ENCODE measurements at places on chromosomes 16 and 17.
A peak's percentile ranks its signal among the peaks of the same experiment; 100 is the strongest.

- DNase-seq, result no peak
Measured at GRCh38 chr16:3532741-3533140, 31.9 kb downstream of the CLUAP1 start.

DNA sequence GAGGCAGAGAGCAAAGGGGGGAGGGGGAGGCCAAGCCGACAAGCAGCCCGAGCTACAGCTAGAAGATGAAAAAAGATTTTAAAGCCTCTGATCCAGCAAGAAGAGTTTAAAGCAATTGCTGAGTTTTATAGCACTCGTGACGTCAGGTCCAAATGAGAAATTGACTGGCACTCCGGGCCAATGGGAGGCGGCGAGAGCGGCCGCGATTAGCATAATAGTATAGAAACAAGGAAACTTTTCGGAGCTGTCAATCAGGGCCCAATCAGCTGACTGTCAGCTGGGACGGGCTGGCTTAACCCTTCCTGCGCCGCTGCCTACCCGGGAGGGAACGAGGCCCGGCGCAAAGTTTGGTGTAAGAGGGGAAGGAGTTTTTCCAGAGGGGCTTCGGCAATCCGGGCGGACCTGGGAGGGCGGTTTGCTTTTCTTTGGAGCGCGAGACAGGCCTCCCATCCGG, at the start of gene MAF:
TSS of gene MAF (minus strand) at position 100 of the 454 bp plus-strand sequence. CDS start 835 bp downstream, outside the sequence.
- peak; percentile 95 for DNase-seq

DNA sequence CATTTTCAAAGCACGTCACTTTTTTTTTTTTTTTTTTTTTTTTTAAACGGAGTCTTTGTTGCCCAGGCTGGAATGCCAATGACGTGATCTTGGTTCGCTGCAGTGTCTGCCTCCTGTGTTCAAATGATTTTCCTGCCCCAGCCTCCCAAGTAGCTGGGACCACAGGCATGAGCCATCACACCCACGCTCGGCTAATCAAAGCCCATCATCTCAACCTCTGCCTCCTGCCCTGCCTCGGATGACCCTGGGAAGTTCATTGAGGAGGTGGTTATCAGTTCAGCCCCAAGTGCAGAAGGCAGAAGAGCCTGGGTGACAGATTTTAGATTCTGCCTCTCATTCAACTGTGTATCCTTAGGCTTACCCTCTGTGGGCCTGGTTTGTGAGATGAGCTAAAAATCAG, 484.9 kb upstream of the EEF2KMT start:
- DNase-seq, result no peak

DNA sequence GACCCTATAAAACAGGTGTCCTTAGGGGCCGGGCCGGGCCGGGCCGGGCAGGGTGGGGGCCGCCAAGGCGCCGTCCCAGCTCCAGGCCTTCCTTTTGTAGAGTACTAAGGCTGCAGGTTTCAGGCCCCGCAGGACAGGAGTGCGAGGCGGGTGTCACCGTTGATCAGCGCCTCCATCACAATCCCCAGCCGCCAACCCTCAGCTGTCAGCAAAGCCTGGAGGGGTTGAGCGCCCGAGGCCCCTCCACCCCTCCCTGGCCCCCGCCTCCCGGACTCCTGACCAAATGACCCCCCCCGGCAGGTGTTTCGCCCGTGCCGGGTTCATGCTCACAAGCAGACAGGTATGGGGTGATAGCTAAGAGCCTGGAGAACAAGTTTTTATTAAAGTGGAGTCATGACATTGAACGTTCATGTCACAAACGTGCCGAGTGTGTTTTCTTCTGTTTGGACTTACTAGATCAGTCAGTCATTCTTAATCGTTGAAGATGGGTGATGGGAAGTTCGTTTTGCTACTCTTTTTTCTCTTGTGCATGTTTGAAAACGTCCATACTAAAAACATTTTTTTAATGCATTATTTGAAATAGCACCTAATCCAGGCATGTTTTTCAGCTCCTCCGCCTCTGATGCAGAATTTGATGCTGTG, 534 bp downstream of the ARL2BP start:
- no peak for DNase-seq

- DNase-seq, result no peak
Measured at GRCh38 chr17:64500862-64501765, 4.3 kb upstream of the POLG2 start.

GRCh38 chr17:33373273-33373672, 80.2 kb upstream of the ASIC2 start:
- no peak for DNase-seq

GRCh38 chr17:74433421-74434121, 1.7 kb downstream of the GPRC5C start:
- peak; percentile 51 for DNase-seq

DNA sequence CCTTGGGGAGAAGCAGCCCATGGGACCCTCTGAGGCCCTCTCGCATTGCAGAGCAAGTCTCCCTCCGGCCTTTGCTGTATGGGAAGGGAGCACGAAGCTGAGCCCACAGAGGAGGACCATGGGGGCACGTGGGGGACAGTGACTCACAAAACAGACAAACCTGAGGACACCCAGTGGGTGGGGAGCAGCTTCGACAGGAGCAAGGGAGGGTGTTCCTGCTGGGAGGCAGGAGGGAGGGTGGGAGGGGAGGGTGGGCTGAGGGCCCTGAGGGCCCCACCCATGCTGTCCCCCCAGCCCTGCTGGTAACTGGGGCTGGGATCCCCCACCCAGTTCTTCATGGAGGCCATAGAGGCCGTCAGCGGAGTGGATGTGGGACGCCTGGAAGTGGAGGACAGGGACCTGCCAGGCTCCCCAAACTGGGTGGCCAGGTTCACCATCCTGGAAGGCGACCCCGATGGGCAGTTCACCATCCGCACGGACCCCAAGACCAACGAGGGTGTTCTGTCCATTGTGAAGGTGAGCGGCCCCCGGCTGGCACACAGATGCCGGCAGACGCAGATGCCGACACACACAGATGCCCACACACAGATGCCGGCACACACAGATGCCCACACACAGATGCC, 12.5 kb downstream of the SLC22A31 start:
- DNase-seq, result peak; percentile 2

DNA sequence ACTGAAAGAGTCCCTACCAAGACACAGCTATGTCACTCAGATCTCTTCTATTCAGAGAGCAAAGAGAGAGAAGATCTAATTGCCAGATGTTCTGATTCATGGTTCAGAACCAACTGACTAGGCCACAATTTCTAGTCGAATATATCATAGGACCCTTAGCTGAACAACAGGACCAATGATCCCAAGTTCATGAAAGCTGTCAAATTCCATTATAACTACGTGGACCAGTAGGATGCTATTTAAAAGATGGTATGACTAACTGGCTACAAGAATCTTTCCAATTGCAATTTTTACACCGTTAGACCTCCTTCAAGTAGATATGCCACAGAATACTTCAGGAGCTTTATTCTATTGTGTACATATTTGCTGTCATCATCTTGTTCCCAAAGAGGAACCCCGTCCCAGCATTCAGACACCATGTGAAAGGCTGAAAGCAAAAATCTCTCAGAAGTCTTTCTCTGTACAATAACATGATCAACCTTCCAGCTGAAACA, 26.0 kb downstream of the DCUN1D3 start:
- DNase-seq, result no peak

GRCh38 chr16:35569413-35569812, 2110.0 kb downstream of the TP53TG3F start:
- DNase-seq, result no peak

GRCh38 chr16:17377360-17378324, 93.1 kb downstream of the XYLT1 start:
- peak; percentile 84 for DNase-seq
